Renal pelvis (tissue), 12 donors: ENCODE measurements at places on chromosomes 7 and 10. TPM values are rescaled to one million over a fixed set of nuclear protein-coding genes. Genes with fewer than 3 reads are reported as not detected.

The SEC31B gene
- 13.9 TPM for polyA plus RNA-seq

The FAM107B gene
- 96.5 TPM for polyA plus RNA-seq

The SORCS1 gene
- polyA plus RNA-seq: 14.5 TPM

The C10orf105 gene
- polyA plus RNA-seq: 0.07 TPM

The TRIP6 gene
- polyA plus RNA-seq: 87.0 TPM

The GATA3 gene
- polyA plus RNA-seq: 118 TPM

The MBL2 gene
- polyA plus RNA-seq: not detected

The PCDH15 gene
- 3.3 TPM for polyA plus RNA-seq

The ADD3 gene
- 223 TPM for polyA plus RNA-seq

The SPDYE11 gene
- polyA plus RNA-seq: 1.3 TPM

The RELN gene
- polyA plus RNA-seq: 13.8 TPM

The ENO4 gene
- 3.6 TPM for polyA plus RNA-seq

The NCF1 gene
- polyA plus RNA-seq: 2.0 TPM

The AGAP9 gene
- polyA plus RNA-seq: 8.5 TPM

The PBLD gene
- 98.2 TPM for polyA plus RNA-seq

The POMZP3 gene
- polyA plus RNA-seq: 22.6 TPM

The CRHR2 gene
- 0.20 TPM for polyA plus RNA-seq

The MUC3A gene
- polyA plus RNA-seq: 0.97 TPM

The PDZD7 gene
- polyA plus RNA-seq: 2.8 TPM

The SPDYE2 gene
- polyA plus RNA-seq: 16.6 TPM

The CPA2 gene
- polyA plus RNA-seq: 0.21 TPM

The TEX47 gene
- not detected for polyA plus RNA-seq

The GPR15LG gene
- polyA plus RNA-seq: 0.78 TPM

The BRAT1 gene
- polyA plus RNA-seq: 40.8 TPM

The AKR1C8 gene
- 0.49 TPM for polyA plus RNA-seq

The EBF3 gene
- polyA plus RNA-seq: 2.0 TPM

The PIP gene
- polyA plus RNA-seq: not detected

The MYOZ1 gene
- 4.6 TPM for polyA plus RNA-seq

The SRGN gene
- 16.7 TPM for polyA plus RNA-seq

The SFTPA2 gene
- 0.13 TPM for polyA plus RNA-seq

The CYP3A4 gene
- polyA plus RNA-seq: 0.20 TPM

The C1QL3 gene
- 0.77 TPM for polyA plus RNA-seq

The SEC23IP gene
- polyA plus RNA-seq: 73.6 TPM
